Activated CD8-positive, alpha-beta T cell treated with anti-CD3 and anti-CD28 coated beads for 36 hours (primary cell): ENCODE measurements at places on chromosomes 7 and 10. TPM values are rescaled to one million over a fixed set of nuclear protein-coding genes. Genes with fewer than 3 reads are reported as not detected.

GNG11 gene
- not detected for total RNA-seq

EDRF1 gene
- 26.4 TPM for total RNA-seq

CALML3 gene
- total RNA-seq: not detected

MMD2 gene
- not detected for total RNA-seq

SPDYE2B gene
- total RNA-seq: not detected

DNA sequence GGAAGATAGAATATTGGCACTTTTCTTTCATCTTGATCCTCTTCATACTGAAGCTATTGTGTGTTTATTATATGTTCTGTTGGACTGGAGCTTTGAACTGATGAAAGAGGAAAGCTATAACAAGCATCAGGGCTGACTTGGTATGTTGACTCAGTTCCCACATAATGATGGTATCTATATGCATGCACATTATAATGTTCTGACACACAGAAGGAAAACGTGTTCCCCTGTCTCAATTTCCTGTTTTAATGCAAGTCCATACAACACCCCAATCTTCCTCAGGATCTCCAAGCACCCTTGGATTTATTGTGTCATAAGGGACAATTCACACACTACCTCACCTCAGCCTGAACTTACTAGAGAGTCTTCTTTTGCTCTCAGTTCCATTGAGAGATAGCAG lies 8.3 kb upstream of the WASL start:
- H3K36me3 ChIP-seq: no peaks in the 10 kb centered on the region
- H3K27ac ChIP-seq: no peak overlapping the region
- H3K4me1 ChIP-seq: peaks cover 13% of the 10 kb centered on the region
- no peak for DNase-seq
- no peak overlapping the region for H3K4me3 ChIP-seq

- H3K27me3 ChIP-seq: peaks cover 6% of the 10 kb centered on the region
- no peak overlapping the region for H3K4me3 ChIP-seq
- H3K4me1 ChIP-seq: no peaks in the 10 kb centered on the region
These were observed 41.4 kb upstream of the TECTB start for GRCh38 chr10:112241651-112242341.

DNA sequence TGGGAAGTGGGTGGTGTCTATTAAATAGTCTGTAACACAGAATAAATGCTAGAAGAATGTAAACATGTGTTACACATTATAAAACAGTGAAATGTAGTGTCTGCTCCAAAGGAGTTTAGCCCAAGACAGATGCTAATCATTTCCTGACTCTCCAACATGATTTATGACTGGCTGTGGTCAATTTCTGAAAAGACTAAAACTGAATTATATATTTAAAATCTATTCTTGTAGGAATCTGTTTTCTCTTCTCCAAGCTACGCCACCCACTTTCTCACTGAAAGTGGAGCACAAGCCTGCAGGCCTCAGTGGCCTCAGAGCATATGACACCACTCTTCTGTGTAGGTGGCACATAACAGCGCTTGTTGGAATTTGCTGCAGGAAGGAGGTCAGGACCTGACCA lies 44.4 kb downstream of the CTTNBP2 start:
- H3K27ac ChIP-seq: no peak overlapping the region
- H3K36me3 ChIP-seq: no peaks in the 10 kb centered on the region
- no peak overlapping the region for H3K4me3 ChIP-seq
- H3K27me3 ChIP-seq: peaks cover 5% of the 10 kb centered on the region

DNA sequence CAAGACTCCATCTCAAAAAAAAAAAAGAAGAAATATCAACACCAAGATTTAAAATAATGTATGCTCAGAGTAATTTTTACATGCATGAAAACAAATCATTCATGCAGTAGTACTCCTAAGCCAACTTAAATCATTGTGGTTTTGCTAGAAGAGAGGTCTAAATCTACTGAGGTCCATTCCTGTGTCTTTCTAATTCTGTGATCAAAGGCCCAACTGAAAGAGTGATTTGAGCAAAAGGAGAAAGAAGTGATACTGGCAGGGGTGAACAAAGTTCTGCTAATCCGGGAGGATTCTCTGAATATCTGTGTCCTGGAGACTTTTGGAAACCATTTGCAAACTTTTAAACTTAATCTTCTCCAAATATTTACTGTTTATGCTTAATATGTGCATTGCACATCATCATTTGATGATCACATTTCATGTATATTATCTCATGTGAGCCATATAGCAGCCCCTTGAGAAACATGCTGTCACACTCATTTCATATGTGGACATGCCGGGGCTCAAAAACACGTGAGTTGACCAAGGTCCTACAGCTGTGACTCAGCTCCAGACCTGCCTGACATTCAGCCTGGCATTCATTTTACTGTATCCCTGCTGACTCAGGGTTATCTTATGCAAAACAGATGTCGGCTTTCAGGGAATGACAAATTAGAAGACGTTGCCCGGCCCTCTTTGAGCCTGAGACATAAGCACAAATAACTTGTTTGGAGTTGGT lies 76.4 kb downstream of the FAM107B start:
- H3K4me3 ChIP-seq: no peak overlapping the region
- no peaks in the 10 kb centered on the region for H3K36me3 ChIP-seq
- H3K4me1 ChIP-seq: no peaks in the 10 kb centered on the region
- H3K27me3 ChIP-seq: no peaks in the 10 kb centered on the region

DNA sequence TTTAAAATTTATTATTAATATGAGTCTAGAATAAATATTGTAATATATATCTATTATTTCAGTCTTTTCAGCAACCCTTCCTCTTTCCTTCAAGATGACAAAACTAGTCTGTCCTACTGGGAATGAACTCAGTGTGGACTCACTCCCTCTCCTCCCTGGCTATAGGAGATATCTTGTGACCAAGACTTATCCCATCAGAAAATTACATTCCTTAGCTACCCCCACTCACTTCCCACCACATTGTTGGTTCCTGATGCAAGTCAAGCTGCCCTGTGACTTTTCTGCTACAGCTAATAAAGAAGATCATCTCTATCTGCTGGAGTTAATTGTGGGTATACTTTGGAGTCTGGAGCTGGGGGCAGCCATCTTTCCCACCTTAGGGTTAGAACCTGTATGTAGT lies 28.0 kb upstream of the MCU start:
- H3K4me1 ChIP-seq: no peaks in the 10 kb centered on the region
- no peak overlapping the region for H3K4me3 ChIP-seq
- H3K27me3 ChIP-seq: no peaks in the 10 kb centered on the region
- H3K27ac ChIP-seq: no peak overlapping the region
- H3K36me3 ChIP-seq: no peaks in the 10 kb centered on the region

DNA sequence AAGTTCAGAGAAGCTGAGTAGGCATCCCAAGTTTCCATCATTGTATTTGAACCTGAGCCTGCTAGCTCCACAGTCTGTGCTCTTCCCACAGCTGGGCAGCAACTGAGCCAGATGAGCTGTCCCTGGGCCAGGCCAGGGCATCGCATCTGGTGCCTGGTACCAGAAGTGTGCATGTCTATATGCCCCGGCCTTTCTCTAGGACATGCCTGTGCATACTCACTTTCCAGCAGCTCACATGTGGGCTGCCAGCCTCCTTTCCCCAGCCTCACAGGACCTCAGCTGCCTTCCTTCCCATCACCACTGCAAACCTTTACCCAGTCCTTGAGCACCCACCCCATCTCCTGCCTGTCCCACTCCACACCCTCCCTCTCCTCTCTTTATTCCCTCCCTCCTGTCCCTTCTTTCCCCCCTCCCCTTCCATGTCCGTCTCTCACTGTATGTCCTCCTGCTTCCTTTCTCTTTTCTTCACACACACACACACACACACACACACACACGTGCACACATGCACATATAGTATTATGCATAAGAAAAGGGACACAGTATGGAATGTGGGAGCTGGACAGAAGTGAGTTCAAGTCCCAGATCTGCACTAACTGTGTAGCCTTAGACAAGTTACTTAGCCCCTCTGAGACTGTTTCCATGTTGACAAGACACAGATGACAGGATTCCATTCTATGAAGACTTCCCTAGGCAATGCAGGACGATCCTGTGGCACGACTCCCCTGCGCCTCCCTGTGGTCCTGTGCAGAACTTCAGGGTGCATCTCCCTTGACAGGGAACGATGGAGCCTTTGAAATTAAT lies 10.9 kb downstream of the CDHR1 start:
- H3K4me1 ChIP-seq: no peaks in the 10 kb centered on the region
- no peaks in the 10 kb centered on the region for H3K36me3 ChIP-seq
- no peak overlapping the region for H3K27ac ChIP-seq
- no peak overlapping the region for H3K4me3 ChIP-seq
- DNase-seq: peak; percentile 84
